Stimulated activated CD4-positive, alpha-beta T cell treated with anti-CD3 and anti-CD28 coated beads, Interleukin-1b, Interleukin-23, amount 100 ng/mL, for 1 hour (primary cell): ENCODE measurements at places on chromosomes 3 and 15.

- DNase-seq, result no peak
These were observed 186.4 kb upstream of the TMC3 start for GRCh38 chr15:81560405-81560804.

DNA sequence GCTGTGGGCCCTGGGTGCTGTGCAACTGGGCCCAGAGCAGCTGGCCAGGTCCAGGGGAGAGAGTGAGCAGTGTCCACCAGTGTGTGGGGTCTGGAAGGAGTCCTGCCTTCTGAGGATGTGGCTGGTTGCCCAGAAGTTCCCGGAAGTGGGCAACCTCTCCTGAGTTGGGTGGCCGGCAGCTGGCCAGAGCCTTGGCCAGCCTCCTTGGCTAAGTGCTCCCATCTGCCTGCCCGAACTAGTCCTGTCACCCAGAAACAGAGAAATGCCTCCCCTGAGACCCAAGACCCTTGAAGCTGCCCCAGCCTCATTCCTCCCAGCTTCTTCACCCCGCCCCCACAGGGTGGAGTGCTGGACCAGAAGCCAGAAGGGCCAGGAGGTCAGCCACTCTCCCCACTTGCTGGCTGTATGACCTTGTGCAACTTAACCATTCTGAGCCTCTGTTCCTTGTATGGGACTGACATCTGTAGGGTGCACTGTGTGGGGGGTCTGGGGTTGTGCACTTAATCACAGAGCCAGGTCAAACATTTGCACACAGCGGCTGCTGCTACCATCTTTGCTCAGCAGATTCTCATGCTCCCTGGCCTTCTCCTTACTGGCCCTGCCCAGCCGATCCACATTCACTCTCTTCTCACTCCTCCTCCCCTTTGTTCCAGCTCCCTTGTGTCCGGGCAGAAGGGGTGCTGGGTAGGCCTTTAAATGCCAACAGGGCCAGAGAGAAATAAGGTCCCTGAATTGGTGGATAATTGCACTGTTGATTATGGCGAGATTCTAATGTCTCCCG is 7.5 kb upstream of the ALAS1 start:
- no peak for DNase-seq

- DNase-seq, result no peak
These were observed 22.7 kb downstream of the APH1B start for GRCh38 chr15:63299943-63300575.

DNA sequence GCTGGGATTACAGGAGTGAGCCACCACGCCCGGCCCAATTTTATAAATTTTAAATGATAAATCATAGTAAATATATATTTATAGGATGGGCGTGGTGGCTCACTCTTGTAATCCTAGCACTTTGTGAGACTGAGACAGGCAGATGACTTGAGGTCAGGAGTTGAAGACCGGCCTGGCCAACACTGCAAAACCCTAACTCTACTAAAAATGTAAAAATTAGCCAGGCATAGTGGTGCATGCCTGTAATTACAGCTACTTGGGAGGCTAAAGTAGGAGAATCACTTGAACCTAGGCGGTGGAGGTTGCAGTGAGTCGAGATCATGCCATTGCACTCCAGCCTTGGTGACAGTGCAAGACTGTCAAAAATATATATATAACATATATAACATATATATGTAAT is 26.4 kb downstream of the MFN1 start:
- no peak for DNase-seq

DNA sequence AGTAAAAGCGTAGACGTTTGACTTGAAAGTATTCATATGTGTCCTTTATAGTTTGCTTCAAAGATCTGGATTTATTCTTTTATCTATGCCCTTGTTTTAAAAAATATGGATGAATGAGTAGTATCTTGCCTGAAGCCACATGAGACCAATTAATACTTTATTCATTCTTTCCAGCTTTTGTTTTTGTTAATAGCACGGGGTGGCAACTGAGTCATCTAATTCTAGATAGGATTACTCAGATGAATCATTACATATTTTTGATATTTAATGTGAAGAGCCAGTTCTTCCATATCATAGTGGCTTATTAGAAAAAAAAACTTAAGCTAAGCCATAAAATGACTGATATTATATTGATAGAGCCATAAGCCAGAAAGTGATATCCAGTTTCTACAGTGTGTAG is 121.9 kb downstream of the BBX start:
- no peak for DNase-seq

GRCh38 chr3:23325466-23326065 is 122.4 kb downstream of the UBE2E2 start:
- DNase-seq, result no peak

DNA sequence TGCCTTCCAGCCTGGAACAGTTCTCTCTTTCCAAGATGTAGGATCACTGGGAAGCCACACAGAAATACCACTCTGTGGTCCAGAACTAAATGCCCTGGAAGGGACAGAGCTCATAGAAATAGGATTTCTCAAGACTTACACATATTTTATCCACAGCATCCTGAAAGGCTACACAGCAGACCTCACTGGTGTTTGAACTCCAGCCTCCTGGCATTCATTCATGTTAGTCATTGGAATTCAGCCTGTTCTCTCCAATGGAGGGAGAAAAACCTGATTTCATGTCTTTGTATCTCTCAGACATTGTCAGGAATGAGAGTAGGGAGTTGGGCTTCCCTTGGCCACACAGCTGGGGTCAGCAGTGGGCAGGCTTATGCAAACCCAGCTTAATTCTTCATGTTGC is 121.1 kb upstream of the PPP2R3A start:
- no peak for DNase-seq

DNA sequence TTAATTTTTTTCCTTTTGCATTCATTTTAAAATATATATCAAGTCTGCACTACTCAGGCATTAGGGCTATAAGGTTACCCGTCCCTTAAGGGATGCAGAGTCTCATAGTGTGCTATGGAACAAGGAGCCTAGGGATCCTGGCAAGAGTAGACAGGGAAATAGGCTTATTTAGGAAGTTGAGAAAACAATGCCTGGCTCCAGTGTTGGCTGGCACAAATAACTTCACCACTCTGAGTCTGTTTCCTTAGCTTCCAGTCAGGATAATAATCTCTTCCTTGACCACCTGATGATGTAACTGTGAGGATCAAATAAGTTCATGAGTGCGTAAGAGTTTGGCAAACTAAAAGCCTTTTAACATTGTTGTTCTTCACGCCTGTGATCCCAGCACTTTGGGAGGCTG is 540.8 kb upstream of the IL12A start:
- no peak for DNase-seq

- no peak for DNase-seq
These were observed 49.8 kb upstream of the ARL8B start for GRCh38 chr3:5072100-5072816.

DNA sequence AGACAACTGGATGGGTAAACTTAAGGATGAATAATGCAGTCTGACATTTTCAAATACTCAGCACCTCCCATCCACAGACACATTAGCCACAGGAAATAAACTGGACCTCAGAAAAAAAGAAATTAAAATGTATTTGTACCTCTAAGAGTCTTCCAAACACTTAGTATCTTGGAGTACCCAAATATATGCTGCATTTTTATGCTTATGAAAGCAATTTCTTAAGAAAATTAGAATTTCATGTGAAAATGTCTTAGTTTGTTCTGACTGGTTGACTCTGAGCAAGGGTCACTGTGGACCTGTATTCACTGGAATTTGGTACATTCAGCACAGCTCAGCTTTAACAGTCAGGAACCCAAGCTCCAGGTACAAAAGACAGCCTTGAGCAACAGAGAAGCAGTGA is 216.2 kb upstream of the UBE2E2 start:
- DNase-seq, result no peak

DNA sequence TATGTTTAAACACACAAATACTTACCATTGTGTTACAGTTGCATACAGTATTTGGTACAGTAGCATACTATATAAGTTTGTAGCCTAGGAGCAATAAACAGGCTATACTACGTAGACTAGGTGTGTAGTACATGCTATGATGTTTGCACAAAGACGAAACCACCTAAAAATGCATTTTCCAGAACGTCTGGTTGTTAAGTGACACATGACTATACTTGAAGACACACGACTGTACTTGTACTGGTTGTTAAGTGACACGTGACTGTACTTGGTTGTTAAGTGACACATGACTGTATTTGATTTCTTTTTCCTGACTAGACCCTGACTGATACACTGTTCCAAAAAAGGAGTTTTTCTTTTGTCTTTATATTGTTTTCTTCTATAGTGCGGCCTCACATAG is 34.1 kb downstream of the RAB8B start:
- no peak for DNase-seq

- no peak for DNase-seq
These were observed 397.5 kb upstream of the ATP10A start for GRCh38 chr15:26260517-26261133.

- DNase-seq, result no peak
These were observed 48.2 kb upstream of the IGF1R start for GRCh38 chr15:98599909-98600691.

GRCh38 chr3:102441832-102442231 is 7.0 kb downstream of the ZPLD1 start:
- no peak for DNase-seq
